ENCODE measurements at places on chromosomes 1 and 21.
A peak's percentile ranks its signal among the peaks of the same experiment; 100 is the strongest.

GRCh38 chr1:218380125-218380977 is 35.2 kb downstream of the TGFB2 start:
- no peak for DNase-seq

GRCh38 chr1:184854036-184854435 is 99.4 kb upstream of the EDEM3 start:
- no peak for DNase-seq

GRCh38 chr1:246726255-246726679 is 2.1 kb downstream of the SCCPDH start:
- no peak for DNase-seq

- DNase-seq = no peak
Observed at GRCh38 chr1:230910755-230911117, 42.4 kb upstream of the C1orf198 start.

GRCh38 chr1:99782397-99782796 is 16.0 kb upstream of the FRRS1 start:
- DNase-seq = no peak

- no peak for DNase-seq
Observed at GRCh38 chr1:200139661-200140250, 112.2 kb downstream of the NR5A2 start.

DNA sequence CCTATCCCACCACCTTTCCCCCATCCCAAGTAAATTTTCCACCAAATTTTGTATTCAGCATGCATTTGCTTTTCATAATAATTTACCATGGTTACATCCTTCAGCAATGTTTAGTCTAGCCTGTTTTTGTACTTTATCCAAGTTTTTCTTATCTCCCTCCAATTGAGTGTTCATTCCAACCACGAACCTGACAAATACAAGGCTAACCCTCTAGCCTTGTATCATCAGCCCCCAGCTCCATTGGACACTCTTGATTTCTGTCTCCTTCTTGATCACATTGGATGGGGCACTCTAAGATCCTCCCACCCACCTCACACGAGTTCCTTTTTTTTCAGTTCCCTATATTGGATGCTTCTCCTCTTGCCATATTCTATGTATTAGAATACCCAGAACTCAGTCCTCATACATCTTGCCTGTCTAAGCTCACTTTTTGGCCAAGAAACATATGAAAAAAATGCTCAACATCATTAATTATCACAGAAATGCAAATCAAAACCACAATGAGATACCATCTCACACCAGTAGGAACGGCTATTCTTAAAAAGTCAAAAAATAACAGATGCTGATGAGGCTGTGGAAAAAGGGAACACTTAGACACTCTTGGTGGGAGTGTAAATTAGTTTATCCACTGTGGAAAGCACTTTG is 40.5 kb upstream of the SLC35F3 start:
- DNase-seq = no peak

DNA sequence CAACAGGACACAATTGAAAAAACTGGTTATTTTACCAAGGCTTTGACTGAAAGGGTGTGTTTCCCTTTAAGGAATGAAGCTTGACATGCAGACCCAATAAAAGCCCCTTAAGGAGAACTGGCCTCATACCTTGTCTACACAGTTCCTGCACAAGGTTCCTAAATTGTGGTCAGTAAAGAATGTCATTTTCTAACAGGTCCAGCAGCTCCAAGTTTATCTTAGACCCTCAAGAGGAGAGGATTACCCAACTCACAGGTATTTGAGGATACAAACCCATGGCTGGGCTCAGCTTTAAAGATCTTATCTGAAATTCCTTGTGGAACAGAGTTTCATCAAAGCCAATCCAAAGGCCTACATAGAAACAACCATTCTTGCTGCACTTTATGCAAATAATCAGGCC is 31.4 kb upstream of the CBR3 start:
- DNase-seq = no peak

- no peak for DNase-seq
Observed at GRCh38 chr1:111220302-111220890, 7.1 kb upstream of the CHI3L2 start.

GRCh38 chr1:12714710-12715475 is 1.0 kb upstream of the AADACL3 start:
- no peak for DNase-seq

GRCh38 chr1:229454056-229454455 is 20.2 kb upstream of the ACTA1 start:
- DNase-seq = no peak

DNA sequence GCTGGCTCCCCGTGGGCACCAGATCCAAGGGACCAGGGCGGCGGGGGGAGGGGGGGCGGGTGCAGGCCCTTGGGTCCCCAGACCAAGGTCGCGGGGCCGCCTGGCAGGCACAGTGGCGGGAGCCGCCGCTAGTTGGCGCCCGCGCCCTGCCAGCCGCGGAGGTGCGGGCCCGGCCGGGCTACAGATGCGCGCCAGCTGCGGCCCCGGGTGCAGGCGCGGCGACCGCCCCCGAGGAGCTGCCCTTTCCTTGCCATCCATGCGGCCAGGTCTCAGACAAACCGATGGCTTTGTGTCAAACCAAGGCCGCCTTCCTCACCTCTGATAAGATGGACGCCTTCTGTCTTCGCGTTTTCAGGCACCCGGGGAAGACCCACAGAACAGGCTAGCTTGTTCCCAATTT is 2.2 kb upstream of the RUNX3 start:
- DNase-seq = no peak

DNA sequence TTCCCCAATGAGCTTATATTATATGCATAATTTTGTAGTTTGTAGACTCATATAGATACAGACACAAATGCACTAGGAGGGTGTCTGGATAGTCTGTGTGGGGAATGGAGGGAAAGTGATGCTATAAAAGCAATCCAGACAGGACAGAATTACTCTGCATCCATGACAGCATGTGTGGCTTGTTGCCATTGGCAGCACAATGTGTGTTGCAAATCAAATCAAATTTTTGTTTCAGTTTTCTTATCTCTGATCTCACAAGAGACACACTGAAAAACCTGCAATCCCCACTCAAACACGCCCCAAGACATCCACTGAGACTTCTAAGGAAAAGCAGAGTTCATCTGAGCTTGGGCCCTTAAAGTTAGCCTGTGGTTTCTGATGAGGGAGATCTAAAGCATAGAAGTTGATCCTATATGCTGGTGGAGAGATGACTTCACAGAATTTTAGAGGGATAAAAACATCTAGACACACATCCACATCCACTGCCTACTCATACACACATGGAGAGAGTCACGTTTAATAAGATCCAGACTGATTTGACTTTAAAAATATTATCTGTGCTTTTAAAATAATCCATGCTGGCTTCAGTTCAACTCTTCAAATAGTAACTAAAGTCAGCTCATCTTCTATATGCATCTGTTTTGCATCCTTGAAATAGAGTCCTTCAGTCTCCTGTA is 313.0 kb upstream of the PLXNA2 start:
- DNase-seq = no peak

GRCh38 chr1:6325482-6325881 is 64.6 kb upstream of the GPR153 start:
- no peak for DNase-seq

DNA sequence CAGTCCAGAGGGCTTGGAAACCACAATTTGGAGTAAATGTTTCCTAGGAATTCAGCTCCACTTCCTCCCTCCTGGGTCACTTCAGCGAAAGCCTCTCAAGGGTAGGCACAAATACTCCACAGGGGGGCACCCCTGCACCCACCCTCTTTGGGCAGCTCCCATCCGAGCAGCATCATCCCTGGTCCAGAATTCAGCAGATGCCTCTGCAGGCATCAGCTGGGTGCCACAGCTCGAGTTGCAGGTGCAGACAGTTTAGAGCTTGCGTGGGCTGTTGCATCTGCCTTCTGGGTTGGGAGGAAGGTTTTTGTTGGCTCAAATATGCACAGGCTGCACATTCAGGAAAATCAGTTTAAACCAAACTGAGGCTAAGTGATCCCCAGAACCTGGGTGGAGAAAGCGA is 25.0 kb downstream of the KANK4 start:
- no peak for DNase-seq

- DNase-seq = no peak
Observed at GRCh38 chr1:19757641-19758040, 42.1 kb downstream of the TMCO4 start.

DNA sequence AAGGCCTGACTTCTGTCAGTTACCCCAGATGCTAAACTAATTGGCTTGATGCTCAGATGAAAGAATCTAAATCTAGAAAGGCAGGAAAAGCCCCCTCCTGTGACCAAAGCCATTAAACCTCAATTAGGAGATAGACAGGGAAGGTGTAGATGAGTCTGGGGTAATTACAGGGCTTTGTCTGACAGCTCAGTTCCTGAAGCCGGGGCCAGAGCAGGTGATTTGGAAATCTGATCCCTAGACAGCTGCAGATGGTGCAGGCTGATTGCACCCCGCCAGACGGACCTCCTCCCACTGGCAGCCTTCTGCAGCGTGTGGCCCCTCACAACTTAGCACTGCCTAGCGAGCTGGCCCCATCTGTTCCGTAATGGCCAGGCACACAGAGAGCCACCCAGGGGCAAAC is 395.1 kb downstream of the HLX start:
- DNase-seq = no peak

DNA sequence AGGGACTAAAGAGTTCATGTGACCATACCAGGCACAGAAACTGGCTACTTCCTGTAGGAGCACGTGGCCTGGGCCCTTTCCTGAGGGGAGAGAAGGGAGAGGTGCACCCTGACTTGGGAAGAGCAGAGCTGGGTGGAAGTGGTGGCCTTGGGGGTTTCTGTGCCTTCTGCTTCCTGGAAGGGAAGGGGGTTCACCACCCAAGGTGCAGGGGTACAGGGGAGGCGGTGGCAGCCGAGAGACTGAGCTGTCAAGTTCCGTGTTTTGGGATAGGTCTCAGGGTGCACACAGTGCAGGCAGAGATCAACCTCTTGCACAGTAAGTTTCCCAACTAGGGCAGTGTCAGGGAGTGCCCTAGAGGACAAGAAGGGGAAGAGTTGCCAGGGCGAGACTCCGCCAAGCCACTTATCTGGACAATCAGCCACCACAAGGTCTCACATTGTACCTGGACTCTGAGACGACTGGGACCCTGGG is 10.1 kb downstream of the HECTD3 start:
- DNase-seq = no peak

GRCh38 chr21:43825936-43826622 is 36.7 kb downstream of the RRP1 start:
- no peak for DNase-seq

- DNase-seq = no peak
Observed at GRCh38 chr1:116716391-116716790, 37.8 kb upstream of the CD2 start.

DNA sequence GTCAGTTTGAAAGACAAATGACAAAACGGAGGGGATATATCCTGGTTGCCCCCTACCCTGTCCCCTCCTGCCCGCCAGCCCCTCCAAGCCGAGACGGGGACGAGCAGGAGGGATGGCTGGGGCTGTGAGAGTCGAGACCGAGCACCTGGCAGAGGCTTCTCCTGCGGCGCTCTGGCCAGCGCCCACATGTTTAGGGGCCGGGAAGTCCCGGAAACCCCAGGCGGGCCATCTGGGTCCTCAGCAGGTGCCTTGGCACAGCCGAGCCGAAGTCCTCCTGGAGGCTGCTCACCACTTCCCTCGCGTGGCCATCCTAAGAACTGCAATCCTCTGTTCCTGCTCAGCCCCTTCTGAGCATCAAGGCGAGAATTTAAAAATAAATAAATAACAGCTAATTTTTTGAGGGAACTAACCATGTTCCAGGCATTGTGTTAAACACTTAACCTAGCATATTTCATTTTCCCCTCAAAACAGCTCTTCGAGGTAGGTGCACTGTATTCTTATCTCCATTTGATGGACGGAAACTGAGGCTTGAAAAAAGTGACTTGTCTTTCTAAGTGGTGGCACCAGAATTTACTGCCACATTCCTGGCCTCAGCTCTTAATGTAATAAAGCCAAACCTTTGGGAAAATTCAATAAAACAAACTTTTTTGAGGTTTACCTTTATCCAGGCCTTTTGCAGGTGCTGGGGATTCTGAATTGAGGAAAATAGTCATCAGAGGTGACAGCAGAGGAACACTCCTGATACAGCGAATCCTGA is 3.5 kb upstream of the RIMS3 start:
- peak; percentile 37 for DNase-seq

GRCh38 chr1:245881767-245882391 is 625.2 kb downstream of the SMYD3 start:
- no peak for DNase-seq

GRCh38 chr1:41783189-41783639 is 135.5 kb downstream of the HIVEP3 start:
- DNase-seq = peak; percentile 36

DNA sequence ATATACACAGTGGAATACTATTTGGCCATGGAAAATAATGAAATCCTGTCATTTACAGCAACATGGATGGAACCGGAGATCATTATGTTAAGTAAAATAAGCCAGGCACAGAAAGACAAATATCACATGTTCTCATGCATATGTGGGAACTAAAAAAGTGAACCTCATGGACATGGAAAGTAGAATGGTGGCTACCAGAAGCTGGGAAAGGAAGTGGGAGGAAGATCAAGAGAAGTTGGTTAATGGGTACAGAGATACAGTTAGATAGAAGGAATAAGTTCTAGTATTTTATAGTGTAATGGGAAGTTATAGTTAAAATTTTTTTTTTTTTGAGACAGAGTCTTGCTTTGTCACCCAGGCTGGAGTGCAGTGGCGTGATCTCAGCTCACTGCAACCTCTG is 34.8 kb upstream of the CREG1 start:
- DNase-seq = no peak

DNA sequence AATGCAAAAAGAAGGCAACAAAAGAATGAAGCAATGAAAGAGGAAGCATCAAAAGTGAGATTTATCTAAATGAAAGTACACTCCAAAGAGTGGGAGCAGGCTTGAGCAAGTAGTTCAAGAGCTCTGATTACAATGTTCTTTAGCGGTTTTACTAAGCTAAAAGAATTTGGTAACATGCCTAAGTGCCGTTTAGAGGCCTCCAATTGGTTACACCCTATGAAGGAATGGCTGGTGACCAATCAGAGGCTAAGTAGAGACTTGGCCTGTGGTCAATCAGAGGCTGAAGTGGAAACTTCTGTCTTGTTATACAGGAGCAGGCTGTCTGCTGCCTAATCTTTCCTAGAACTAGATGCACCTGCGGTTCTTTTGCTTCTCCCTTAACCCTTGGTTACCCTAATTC is 59.1 kb downstream of the PTGFR start:
- DNase-seq = no peak

DNA sequence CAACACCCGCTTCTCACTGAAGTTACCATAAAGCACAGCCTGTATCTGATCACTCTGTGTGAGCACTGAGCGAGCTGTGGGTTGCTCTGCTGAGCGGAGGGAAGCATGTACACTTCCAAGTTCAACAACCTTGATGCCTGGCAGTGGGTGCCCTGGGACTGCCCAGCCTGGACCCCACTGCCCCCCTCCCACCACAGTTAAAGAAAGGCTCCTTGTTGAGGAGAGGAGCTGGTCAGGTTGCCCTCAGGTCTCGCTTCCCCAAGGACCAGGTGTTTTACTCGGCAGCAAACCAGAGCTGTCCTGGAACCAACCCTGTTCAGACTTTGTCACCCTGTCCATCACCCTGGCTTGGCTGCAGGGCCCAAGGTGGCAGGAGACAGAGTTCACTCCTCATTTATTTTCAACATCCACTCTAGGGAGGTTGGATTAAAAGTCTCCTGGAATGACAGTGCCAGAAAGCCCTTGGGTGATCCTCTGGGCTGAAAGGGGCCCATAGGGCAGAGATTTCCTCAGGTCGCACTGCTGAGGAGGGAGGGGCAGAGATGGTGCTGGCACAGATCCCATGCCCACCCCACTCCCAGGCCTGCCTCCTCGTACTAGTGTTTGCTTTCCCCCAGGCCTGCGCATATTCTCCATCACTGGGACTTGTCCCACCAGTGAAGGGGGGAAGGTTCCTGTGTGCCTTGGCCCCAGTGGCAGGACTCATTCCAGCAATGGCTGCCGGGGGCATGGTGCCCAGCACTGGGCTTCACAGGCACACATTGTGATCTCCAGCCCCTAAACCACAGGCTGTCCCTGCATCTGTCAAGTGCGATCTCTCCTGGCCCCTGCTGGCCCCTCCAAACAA is 101.7 kb downstream of the TRABD2B start:
- peak; percentile 1 for DNase-seq

All from hippocampal formation (tissue), 2 donors.